ENCODE measurements at places on chromosomes 6 and 20.

- no peak for DNase-seq
These were observed 5.0 kb downstream of the SRC start for GRCh38 chr20:37350649-37351574.

- DNase-seq = no peak
These were observed 86.2 kb upstream of the PRL start for GRCh38 chr6:22383016-22383415.

DNA sequence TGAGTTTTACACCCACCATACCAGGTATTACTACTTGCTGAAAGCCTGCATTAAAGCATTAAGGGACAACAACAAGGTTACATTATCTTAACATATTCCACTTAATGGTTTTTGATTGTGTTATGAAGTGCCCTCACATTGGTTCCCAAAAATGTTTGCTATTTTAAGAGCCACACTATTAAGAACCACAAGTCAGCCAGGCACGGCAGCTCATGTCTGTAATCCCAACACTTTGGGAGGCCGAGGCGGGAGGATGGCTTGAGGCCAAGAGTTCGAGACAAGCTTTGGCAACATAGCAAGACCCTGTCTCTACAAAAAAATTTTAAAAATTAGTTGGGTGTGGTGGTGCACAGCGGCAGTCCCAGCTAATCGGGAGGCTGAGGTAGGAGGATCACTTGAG is 28.2 kb downstream of the ATXN1 start:
- DNase-seq = no peak

DNA sequence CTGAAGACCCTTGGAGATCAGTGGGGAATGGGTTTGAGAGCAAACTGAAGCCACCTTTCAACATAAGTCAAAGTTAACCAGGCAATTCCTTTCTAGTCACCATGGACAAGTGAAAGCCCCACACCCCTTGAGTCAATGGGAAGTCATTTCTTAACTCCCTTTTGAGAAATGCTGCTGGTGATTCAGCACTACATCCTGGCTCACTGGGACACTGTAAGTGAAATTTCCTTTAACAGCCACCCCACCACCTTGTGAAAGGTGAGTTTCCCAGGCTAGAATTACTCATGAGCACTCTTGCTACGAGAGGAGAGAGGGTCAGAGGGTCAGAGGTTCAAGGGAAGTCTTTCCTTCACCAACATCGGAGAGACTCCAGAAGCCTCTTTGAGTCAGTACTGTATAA is 93.3 kb upstream of the MARCKS start:
- no peak for DNase-seq

DNA sequence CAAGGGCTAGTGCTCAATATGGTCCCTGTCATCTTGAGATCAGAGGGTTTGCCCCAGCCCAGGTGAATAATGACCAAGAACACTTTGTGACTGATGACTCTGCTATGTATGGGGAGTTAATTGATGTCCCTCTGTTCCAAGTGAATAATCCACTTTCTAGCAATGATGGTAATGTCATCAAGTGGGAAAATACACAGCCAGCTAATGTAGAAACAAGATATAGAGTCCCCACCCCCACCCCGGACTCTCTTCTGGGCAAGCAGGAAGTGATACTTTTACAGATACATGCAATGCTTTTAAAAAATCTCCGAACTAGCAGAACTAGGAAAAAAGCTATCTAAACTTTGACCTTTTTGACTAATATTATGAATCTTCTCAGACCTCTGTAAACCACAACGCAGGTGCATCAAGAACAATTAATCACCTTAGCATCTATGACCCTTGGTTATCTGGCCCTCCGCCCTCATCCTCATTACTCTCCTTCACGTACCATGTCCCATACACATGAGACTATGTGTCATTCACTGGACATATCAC is 30.5 kb downstream of the CNR1 start:
- no peak for DNase-seq

DNA sequence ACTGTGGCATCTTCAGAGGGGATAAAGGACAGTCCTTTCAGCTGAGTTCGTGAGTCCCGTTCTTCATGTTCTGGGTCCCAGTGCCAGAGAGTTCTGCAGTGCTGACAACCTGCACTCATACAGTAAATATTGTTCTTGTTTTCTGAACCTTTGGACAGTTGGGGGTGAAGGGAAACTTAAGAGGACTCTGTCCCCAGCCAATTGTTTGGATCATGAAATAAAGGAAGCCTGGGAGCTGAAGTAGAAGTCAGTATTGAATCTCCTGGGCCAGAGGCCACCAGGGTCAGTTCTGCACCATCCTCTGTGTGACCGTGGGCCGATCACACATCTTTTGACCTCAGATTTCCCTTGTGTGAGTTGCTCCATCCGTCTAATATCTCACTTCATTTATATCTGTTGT is 3.2 kb downstream of the SLC2A12 start:
- no peak for DNase-seq

- no peak for DNase-seq
These were observed 243.5 kb downstream of the BTBD9 start for GRCh38 chr6:38396209-38396608.

DNA sequence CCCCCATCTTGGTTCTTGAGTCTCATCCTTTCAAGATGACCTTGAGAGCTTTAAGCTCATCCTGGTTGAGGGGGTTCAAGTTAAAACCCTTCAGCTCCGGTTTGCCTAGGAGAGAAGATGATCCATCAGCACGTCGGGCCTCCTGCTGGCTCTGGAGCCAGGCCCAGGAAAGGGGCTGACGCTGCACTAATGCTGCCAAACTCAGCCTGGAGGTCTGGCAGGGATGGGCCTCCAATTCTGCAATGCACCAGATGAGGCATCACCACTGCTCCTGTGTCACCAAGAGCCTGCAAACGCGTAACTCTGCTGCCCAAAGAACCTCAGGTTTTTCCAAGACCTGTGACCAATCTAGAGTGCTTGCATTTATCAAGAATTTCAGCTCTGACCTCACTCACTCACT is 6.1 kb downstream of the PDRG1 start:
- DNase-seq = no peak

DNA sequence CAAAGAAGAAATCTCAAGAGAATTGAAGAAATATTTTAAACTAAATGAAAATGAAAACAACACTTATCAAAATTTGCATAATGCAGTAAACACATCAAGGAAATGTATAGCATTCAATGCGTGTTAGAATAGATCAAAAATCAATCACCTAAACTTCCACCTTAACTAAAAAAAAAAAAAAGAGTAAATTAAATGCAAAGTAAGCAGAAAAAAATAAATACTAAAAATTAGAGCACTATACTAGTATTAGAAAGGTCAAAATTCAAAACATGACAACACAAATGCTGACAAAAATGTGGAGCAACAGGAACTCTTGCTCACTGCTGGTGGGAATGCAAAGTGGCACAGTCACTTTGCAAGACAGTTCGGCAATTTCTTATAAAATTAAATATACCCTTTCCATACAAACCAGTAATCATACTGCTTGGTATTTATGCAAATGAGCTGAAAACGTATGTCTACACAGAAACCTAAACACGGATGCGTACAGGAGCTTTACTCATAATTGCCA is 103.8 kb downstream of the KIF16B start:
- no peak for DNase-seq

DNA sequence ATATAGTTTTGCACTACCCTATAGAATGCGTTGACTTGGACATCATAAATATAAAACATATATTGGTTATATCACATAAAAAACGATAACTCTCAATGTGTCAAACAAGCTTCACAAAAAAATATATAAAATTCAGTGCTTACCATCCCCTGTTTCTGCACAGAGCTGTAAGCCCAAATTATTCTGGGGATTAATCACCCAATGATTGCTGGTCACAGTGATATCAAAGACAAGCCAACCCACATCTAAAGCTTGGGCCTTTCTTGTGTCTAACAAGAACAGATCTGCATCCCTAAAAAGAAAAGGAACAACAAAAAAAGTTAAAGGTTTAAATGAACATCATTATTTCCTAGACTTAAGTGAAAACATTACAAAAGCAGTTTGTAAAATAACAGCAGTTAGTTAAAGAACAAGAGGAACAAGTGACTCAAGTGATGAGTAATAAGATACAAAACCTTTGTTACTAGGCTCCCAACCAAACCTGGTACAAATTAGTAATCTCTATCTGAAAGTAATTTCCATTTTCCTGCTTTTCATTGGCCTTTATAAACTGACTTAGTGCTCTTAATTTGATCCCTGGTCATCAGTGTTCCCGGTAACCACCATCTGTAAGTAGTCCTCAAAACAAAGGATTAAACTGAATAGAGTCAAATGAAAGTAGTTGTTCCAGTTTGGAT is 81.1 kb downstream of the BMP5 start:
- no peak for DNase-seq

DNA sequence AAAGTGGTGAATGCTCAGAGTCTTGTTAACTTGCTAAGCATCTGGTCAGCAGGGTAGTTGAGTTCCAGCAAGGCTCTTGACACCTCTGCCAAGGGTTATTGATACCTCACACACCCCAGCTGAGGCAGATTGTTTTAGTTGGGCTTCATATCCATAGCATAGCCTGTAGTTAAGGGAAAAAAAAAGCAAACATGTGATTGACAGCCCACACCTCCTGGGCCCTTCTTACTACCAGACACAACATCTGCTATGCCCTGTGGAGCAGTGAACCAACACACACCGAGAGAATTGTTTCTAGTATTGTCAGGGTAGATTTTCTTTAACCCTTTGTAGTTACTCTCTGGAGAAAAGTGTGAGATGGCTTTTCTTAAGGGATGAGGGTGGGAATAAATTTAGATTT is 697.0 kb upstream of the POU3F2 start:
- no peak for DNase-seq
